HTR-8/SVneo (cell line): ENCODE measurements at places on chromosomes 13 and 19.

DNA sequence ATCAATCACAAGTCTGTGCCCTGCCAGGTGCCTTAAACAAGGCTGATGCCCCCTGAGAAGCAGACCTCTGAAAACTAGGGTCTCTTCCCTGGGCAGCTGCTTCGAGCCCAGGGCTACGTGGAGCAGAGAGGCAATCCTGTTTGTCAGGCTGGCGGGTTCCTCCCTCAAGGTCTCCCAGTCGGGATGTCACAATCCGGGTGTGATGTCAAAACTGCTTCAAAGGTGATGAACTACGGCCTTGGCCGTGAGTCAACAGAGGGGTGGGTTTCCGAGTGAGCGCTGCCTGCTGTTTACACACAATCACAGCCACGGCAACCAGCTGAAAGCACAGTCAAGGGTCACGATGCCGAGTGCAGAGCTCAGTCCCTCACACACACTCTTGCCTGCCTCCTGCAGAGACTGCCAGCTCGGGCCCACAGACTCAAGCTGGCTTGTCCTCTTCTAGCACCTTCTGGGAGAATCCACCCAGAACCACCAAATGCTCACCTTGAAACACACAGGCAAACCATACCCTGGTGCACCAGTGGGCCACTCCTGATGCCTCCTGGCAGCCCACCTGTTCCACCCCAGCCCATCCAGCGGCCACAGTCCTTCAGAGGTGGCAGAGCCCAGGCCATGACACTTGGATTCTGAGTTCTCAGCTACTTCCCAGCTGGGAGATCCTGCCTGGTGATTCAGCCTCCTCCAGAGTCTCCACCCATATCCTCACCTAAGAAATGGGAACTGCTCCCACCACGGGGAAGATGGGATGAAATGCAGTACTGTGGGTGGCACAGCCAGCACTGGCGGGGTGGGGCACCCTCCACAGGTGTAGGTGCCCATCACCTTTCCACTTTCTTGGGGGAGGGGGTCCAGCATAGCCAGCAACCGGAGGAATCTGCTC lies 6.8 kb downstream of the ELL start:
- DNase-seq = no peak

GRCh38 chr19:35397064-35397463 lies 26.2 kb downstream of the GPR42 start:
- no peak for DNase-seq

DNA sequence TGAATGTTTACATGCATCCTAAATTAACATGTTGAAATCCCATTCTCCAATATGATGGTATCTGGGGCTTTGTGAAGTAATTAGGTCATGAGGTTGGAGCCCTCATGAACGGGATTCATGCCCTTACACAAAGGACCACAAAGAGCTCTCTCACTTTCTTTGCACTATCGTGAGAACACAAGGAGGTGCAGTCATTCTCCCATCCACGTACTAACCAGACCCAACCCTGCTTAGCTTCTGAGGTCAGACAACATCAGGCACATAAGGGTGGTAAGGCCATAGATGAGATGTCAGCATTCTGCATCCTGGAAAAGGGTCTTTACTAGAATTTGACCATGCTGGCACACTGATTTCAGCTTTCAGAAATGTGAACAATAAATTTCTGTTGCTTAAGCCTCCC lies 1211.9 kb upstream of the MIR17HG start:
- no peak for DNase-seq

DNA sequence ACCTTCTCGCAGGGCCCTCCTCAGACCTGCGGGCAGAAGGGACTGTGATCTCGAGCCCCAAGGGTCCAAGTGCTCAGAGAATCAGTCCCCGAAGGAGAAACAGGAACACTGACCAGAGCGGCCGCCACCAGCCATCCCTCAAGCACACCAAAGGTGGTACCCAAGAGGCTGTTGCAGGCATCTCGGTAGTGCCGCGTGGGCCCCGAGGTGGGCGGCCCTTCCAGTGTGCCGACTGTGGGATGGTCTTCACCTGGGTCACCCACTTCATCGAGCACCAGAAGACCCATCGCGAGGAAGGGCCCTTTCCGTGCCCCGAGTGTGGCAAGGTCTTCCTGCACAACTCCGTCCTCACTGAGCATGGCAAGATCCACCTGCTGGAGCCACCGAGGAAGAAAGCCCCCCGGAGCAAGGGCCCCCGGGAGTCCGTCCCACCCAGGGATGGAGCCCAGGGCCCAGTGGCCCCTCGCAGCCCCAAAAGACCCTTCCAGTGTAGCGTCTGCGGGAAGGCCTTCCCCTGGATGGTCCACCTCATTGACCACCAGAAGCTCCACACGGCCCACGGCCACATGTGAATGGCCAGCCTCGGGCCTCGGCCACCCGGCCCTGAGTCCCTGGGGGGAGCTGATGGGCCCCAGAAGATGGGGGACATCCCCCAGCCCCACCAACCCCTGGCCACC lies 5.5 kb upstream of the ZNF135 start:
- no peak for DNase-seq

DNA sequence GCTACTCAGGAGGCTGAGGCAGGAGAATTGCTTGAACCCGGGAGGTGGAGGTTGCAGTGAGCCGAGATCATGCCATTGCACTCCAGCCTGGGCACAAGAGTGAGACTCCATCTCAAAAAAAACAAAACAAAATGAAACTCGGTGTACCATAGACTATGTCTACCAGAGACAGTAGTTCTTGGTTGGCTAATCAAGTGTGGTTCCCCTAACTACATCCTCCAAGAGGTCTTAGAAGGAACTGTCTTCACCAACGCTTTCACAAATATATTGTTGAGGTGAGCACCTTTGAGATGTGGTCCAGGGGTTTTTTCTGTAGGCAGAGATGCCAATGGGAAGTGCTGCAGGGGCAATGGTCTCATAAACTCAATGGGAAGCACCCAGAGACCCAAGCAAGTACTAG lies 48.0 kb downstream of the RFC3 start:
- no peak for DNase-seq

GRCh38 chr19:47099576-47100050 lies 14.0 kb downstream of the ZC3H4 start:
- no peak for DNase-seq

DNA sequence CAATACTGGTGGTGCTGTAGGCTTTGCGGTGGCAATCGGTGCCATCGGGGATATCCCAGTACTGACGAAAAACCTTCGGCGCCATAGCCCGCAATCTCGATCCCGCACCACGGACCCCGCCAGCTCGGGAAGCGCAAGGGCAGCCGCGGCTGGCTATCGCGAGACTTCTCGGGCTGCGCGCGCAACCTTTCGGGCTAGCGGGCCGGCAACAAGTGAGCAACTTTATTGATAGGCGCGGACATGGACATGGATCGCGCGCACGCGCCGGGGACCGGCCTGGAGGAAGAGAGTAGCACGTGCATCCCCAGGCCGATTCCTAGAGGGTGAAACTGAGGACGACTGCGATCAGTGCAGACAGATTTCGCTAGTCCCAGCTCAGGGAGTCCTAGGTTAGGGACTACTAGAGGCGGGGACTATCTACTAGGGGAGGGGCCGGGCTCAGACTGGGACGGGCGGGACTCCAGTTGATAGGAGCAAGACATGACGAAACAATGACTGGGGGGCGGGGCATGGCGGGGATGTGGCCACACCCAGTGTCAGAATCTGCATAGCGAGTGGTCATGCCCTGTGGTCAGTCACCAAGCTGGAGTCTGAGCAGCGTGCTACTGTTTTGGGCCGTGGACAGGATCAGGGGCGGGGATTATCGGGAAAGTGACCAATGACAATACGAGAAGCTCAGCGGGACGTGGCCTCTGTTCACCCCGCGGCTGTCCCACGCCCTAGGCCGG lies at the start of gene NDUFA11:
TSS of gene NDUFA11 (minus strand) at position 167 of the 728 bp plus-strand sequence. CDS start at position 85, 82 bp downstream.
- DNase-seq = peak; percentile 86

DNA sequence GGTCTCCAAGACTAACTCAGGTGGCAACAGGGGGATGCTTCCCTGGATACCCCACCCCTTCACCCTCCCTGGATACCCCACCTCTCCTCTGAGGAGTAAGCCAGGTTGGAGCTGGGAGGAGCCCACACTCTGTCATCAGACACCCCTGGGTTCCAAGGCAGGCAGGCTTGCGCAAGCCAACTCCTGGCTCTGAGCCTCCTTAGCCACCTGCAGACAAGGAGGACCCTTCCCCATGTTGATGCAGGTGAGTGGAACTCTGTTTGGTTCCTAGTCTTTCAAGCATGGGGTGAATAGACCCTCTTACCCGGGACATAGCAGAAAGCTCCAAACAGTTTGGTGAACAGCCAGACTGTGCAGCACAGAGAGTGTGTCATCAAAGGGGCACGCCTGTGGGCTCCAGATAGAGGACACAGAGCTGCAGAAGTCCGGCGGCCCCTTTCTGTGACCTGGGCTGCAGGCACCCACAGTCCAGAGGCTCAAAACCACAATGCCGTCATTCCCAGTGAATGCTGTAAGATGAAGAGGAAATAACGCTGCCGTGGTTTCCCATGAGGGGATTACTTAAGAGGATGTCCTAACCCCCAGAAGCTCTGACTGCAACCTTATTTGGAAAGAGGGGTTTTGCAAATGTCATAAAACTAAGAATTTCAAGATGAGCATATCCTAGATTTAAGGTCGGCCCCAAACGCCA lies 12.1 kb upstream of the HAS1 start:
- DNase-seq = peak; percentile 51

DNA sequence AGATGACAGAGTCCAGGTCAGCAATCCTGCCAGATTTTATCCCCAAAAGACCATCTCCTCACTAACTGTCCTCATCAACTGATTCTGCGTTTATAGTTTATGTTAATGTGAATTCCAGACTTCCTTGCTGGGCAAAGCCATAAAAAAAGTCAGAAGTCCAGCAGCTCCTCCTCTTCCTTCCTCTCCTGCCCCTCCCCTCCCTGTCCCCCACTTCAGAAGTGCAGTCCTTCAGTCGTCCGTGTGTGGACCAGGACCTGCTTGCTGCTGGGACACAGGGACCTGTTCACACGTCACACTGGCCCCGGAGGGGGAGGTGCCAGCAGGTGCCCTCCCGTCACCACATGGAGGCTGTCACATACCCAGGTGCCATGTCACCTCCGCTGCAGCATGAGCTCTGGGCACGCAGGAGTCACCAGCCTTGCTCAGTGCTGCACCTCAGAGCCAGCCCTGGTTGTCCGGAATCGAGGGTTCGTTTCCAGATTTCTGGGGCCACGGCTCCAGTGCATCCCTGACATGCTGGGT lies 4.0 kb upstream of the MCF2L start:
- DNase-seq = no peak

GRCh38 chr13:105915146-105915850 lies 620.2 kb downstream of the EFNB2 start:
- DNase-seq = no peak

DNA sequence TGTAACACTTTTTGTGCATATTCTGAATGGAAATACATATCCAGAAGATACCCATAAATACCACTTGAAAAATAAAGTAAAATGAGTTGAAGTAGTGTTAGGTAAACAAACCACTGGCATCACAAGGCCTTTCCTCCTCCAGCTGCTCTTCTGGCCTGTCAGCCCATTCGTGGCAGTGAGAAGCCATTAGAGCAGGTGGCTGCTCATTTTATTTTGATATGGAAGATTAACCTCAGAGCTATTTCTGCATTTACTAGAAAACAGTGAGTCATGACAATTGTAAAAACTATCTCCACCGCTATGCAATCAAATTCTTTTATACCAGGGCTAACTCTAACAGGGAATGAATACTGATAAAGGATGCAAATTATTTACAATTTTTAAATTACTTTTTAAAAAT lies 2898.1 kb downstream of the PCDH9 start:
- peak; percentile 1 for DNase-seq

DNA sequence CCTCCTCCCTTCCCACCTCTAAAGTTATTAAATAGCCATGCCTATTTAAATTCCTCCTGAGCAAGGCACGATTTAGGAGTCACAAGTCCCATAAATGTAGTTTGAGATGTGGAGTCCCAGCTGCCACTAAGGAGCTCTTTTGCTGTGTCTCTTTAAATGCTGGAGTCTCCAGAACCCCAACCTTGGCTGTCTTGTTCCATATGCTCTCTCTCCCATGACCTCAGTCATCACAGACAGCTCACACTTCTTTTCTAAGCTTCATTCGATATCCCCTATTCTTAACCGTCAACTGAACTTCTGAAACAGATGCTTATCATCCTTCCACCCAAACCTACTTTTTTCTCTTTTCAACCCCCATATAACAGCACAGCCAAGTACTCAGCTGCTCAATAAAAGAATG lies 197.1 kb downstream of the VWA8 start:
- no peak for DNase-seq

DNA sequence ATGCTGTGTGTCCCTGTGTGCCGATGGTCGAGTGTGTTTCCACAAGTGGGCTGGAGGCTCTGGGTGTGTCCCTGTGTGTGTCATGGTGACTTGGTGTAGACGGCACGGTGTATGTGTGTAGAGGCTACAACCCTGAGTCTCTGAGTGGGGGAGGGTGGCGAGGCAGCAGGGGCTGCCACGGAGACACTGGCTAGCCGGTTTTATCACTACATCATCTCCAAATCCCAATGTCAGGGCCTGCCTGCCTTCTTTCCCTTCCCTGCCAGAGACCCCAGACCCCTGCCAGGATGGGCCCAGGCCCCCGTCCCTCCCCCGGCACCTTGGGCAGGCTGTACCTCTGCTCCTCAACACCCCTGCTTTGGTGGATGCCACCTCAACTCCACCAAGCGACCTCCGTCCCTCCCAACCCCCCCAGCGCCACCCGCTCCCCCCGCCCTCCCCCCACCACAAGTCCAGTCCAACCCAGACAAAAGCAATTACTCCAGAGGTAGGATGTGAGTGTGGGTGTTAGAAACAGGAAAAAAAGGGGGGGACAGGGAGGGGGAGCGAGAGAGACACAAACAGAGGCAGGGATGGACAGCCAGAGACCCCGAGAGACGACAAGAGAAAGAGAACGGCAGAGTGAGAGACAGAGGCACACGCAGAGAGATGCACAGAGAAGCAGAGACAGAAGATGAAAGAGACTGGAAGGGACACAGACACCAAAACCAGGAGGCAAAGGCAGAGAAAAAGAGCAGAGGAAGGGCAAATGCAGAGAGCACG lies 21.6 kb upstream of the POU2F2 start:
- DNase-seq = no peak

DNA sequence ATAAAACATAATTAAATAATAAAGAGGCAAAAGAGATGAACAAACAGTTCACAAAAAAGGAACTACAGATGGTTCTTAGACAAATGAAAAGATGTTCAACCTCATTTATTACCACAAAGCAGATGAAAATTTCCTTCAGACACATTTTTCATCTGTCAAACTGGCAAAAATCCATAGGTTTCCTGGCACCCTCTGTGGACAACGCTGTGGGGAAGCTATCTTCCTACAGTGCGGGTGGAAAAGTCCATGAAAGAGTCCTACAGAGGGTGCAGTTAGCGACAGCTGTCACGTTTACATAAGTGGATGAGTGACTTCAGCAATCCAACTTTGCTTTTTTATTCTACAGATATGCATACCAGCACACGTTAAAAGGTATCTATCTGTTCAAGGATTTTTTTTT lies 30.3 kb upstream of the PDCD5 start:
- no peak for DNase-seq

- DNase-seq = no peak
Measured at GRCh38 chr13:74301258-74301935, 167.2 kb upstream of the KLF12 start.

DNA sequence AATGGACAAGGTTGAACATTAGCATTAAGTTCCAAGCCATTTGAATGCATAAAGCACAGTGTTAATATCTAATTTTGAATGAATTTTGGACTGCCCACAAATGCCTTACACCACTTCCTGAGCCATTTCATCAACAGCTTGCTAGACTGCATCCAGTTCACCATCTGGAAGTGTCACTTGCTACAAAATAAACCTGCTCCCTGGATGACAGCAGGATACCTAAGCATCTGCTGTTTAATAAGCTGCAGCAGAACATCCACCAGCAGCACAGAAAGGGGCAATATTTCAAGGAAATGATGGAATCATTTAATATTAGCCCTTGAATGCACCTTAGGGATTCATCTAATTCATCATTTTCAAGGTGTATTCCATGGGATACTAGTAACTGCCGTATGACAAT lies 76.6 kb upstream of the PCDH9 start:
- no peak for DNase-seq
